ENCODE measurements at places on chromosomes 12 and 14. TPM values are rescaled to one million over a fixed set of nuclear protein-coding genes. Genes with fewer than 3 reads are reported as not detected.

JDP2 gene
- 63.8 TPM for total RNA-seq

GYS2 gene
- total RNA-seq, result 0.26 TPM

DGKA gene
- 88.5 TPM for total RNA-seq

AQP6 gene
- total RNA-seq, result not detected

ATXN3 gene
- total RNA-seq, result 67.0 TPM

GCN1 gene
- 75.8 TPM for total RNA-seq

Measured in bronchial epithelial cell (primary cell).